ENCODE measurements at places on chromosomes 2 and 18.

DNA sequence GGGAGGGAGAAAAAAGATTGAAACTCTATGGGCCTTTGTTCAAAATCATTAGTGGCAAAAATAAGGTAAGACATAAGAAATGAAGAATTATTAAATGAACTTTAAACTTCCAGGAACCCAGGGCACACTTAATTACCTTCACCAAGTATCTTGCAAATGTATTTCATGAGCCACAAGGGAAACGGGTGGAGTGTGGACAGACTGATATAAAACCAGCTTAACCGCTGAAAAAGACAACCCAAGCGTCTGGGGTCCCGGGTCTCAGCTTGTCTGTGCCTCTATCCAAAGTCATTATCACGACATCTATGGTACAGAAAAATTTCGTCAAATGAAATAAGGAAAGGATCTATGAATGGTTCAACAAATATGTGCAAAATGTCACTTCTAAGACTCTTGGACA, 13.9 kb upstream of the MBOAT2 start:
- DNase-seq, result no peak

- peak; percentile 55 for DNase-seq
Measured at GRCh38 chr2:120715941-120716340, 19.7 kb upstream of the GLI2 start.

DNA sequence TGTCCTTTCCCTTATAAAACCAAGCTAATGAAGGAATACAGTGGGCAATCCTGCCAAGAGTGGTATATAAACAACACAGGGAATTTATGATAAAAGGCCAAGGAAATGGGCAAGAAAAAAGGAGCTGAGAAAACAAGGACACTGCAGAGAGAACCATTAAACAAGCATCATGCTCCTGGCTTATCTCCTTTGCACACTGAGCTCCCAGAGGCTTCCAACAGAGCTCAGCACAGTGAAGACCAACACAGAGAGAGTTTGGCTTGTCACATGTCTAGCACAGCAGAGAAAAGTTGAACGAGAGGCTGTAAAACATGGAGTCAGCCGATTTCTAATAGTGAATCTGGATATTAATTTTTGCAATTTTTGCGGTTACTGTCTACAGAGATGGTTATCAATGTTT, 68.0 kb upstream of the KLF7 start:
- DNase-seq, result no peak

- DNase-seq, result no peak
Measured at GRCh38 chr2:8819194-8819593, 18.2 kb downstream of the KIDINS220 start.

DNA sequence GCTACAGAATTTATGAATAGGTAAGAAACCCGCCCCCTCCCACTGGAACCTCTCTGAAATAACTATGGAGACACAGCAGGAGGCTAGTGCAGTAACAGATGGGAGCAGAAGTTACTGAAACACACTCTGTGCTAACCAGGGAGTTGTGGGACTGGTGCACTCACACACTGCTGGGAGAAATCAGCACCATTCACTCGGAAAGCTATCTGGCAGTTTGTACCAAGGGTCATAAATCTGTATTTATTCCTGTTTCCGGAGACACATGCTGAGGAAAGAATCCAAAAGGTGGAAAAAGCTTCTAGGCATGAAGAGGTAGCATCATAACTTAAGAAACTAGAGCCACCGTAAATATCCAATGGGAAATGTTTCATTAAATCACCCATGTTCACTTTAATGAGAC, 39.9 kb downstream of the TGFA start:
- DNase-seq, result no peak

DNA sequence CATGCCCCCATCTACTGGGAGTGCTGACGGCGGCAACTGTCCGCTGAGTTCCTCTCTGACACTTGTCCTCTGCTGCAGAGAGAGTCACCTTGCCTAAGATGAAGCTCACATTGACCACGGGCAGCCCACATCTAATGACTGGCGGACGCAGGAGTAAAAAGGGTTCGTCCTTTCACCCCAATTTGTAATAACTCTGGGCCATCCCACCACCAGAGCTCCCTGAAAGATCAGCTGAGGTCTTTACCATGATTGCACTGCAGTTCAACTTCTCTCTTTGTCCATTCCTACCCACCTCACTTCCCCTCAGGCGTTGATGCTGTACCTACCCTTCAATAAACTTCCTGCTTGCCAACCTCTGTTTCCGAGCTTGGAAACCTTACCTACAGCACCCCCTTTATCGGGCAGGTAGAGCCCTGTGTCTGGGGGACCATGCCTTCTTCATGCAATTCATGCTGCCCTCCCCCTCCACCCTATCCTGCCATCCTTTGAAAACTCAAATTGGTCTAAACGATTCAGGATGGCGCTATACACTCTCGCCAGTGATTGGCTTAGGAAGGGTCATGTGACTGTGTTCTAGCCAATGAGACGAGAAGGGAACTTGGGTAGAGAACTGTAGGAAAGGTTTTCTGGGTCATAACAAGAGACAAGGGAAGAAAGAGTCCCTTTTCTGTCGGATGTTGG, 10.3 kb upstream of the B3GNT2 start:
- no peak for DNase-seq

DNA sequence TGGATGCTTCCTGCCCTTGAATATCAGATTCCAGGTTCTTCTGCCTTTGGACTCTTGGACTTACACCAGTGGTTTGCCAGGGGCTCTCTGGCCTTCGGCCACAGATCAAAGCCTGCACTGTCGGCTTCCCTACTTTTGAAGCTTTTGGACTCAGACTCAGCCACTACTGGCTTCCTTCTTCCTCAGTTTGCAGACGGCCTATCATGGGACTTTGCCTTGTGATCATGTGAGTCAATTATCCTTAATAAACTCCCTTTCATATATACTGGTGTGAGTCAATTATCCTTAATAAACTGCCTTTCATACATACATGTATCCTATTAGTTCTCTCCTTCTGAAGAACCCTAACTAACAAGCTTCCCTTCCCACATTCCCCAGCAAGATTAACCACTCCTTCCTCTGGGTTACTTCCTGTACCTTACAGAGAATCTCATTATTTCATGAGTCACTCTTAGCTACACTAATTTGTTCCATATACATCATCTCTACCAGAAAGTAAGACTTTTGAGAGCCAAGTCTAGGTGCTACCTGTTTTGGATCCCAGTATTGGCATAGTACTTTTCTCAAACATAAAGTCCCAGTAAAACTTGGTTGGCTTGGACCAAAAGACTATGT, 31.3 kb upstream of the LRATD1 start:
- DNase-seq, result no peak

DNA sequence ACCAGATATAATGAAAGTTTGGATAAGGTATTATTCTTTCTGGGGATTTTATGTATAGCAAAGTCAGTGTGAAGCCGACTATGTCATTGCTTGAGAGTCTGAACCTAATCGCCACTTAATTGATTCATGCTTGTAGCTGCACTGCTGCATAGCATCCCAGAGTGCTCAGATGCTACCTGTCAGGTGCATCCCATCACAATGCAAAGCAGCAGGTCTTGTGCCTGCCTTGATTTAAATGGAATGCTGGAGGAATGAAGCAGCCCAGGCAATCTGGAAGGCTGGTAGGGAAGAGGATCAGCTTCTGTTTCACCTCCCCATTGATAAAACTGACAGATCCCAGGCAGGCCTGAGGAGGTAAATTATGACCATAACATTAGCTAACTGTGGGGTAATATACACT, 40.4 kb upstream of the ATIC start:
- DNase-seq, result no peak

- no peak for DNase-seq
Measured at GRCh38 chr2:36594849-36595248, 3.1 kb downstream of the FEZ2 start.

- DNase-seq, result no peak
Measured at GRCh38 chr2:20273042-20273441, 48.1 kb upstream of the SDC1 start.

DNA sequence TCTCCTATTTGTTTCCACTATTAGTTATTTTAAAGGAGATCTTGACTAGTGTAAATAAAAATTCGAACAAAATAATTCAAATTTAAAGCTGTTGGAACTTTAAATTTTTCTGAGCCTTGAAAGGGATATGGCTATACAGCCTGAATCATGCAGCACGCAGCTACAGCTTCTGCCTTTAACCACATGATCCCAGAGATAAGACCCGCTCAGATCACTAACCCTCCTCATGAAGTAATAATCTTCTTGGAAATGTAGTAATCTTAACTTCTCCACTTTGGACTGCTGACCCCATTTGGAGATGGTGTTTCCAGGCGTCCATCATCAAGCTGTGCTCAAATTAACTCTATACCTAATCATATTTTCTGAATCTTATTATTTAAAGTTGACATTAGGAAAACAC, 336.6 kb downstream of the DSC3 start:
- DNase-seq, result no peak

DNA sequence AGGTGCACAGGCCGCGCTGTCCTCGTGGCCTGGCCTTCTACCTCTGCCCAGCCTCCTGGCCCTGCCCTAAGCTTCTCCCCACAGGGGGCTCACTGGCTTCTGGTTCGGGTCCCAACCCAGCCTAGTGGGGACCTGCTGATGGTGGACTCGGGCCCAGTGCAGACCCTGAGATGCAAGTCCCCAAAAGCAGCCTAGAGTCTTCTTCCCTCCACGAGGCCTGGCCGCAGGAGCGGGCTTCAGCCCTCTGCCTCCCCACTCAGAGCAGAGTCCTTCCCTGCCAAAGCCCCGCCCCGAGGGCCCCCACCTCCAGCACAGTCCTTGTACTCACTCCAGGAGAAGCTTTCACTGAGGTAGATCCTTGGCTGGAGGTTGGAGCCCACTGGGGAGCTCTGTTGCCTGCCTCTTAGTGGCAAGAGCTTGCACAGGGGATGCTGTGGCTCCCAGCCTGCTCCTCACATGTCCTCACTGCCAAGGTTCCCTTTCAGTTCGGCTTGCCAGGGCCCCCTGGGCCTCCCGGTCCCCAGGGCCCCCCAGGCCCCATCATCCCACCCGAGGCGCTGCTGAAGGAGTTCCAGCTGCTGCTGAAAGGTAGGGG, 3.6 kb downstream of the ERFE start:
- peak; percentile 69 for DNase-seq

DNA sequence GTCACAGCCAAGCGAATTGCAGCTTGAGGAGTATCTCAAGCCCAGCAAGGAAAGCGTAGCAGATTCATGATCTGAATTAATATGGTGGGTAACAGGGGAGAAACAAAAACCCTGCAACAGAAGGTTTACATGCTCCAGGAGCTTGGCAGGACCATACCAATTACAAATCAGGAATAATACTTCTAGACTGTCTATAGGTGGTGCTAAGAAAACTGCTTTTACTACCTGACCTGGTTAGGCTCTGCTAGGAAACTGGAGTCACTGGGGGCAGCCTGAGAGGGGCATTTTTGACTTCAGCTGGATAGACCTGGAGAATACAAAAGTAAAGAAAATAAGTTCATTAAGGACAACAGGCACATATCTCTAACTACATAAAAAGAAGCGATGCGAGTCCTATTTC, 24.6 kb upstream of the SPOPL start:
- DNase-seq, result no peak

GRCh38 chr2:103959174-103960128, 894.5 kb upstream of the POU3F3 start:
- no peak for DNase-seq

- no peak for DNase-seq
Measured at GRCh38 chr2:119940856-119941255, 72.0 kb upstream of the EPB41L5 start.
